ENCODE measurements at places on chromosomes 12 and 14.

DNA sequence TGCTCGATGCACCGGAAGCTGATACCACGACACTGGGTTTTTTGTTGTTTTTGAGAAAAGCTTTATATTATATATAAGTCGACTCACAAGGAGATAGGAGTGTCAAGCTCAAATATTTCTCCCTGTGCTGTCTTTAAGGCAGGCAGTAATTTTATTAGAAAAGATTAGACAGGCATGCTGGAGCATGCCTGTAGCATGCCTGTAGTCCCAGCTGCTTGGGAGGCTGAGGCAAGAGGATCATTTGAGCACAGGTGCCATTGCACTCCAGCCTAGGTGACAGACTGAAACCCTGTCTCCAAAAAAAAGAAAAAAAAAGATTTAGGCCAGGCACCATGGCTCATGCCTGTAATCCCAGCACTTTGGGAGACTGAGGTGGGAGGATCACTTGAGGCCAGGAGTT is 51.8 kb downstream of the GNS start:
- no peak for DNase-seq

GRCh38 chr14:77347751-77348150 is 26.9 kb downstream of the GSTZ1 start:
- DNase-seq = peak; percentile 20

DNA sequence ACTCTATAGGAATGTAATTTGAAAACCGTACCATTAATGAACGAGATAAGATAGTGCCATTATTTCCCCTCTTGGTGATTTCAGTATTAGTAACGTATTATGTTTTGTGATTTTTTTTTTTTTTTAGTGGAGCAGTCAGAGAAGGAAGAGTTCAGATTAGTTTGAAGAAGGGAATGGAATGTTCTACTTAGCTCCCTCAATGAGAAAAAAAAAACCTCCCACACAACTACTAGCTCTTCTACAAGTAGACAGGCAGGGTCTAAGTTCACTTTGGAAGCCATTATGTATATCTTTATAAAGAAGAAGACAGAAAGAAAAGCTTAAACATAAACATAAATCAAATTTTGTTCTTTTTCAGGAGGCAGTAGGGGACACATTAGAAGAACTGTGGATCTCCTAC is 27.3 kb downstream of the PNMA1 start:
- DNase-seq = no peak

- no peak for DNase-seq
Measured at GRCh38 chr12:46261646-46262045, 7.2 kb downstream of the SLC38A1 start.

GRCh38 chr12:3976351-3976938 is 103.2 kb upstream of the PARP11 start:
- no peak for DNase-seq

DNA sequence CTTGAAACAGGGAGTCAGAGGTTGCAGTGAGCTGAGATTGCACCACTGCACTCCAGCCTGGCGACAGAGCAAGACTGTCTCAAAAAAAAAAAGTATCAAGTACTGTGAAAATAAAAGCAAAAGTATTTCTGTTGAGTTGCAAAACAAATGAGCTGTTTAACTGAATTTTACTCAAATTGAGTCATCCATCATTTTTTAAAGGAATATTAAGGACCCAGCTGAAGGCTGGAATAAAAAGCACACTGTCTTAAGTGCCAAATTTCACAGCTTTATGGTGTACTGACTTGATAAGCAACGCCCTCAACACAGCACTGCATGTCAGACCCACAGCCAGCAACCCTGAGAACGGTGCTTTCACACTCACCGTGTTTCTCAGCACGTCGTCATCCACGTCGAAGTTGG is 57.9 kb downstream of the AMN start:
- no peak for DNase-seq

DNA sequence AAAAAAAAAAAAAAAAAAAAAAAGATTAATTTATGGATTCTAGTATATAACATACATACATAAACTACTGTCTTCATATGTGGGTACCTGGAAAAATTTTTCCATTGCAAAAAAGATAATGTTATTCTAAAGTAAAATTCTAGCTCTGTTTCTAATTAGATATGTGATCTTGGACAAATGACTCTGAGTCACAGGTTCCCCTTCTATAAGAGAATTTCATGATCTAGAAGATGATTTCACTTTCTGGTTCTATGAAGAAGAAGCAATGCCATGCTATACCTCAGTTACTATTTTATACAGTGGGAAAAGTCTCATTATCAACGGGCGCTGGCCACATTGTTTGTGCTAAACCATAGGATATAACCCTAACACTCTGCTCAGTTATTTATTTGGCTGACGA is 351.3 kb downstream of the ZFP36L1 start:
- no peak for DNase-seq

DNA sequence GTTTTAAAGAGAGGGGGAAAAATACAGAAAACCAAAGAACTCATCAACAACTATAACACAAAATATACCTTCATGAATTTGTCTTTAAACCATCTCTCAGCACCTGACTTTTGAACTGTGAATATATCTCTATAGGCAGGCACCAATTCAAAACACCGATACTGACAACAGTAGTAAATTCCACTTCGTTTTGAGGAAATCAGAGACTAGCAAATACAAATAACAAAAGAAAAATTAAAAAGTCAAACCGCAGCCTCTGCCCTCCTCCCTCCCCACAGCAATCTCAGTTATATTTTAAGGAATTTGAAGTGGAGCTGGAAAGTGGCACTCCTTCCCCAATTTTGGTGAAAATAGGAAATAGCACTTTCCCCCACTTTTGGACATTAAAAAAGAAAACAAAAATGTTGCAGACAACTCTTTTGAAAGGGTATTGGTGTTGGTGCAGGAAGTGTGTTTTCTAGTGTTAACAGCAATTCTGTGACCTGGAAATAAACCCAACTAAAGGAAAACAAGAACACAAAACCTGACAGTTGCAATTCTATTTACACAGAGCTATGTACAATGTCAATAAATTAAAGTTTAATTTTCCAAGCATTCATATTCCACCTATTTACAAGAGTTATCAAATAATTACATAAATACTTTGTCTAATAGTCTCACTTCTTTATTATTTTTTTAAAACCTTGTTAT is 13.5 kb downstream of the TBX3 start:
- DNase-seq = no peak
